CD4-positive, alpha-beta T cell treated with Interleukin-15 for 4 hours (primary cell): ENCODE measurements at places on chromosomes 1 and 21.

DNA sequence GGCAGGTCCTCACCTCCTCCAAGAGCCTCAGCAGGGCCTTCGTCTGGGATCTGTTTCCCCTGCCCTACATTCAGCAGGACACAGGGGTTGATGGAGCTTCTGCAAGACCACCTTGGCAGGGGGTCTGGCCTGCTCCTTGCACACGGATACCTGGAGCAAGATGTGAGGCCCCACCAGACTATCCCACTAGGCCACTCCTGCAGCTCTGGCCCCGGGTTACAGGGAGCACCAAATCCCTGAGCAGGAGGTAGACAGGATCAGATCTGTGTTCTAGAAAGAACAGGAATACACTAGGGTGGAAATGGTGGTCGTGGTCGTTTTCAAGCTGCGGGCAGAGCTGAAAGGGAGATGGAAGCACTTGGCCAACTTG is 33.5 kb downstream of the EPHX1 start:
- no peak for DNase-seq

GRCh38 chr1:227318016-227318852 is at the start of gene CDC42BPA:
Gene CDC42BPA, minus strand, starts transcription at chr1:227318492. Its CDS starts 1,310 bp downstream, at chr1:227317182.
- DNase-seq: no peak

GRCh38 chr1:89271341-89272015 is 1.2 kb downstream of the GBP5 start:
- peak; percentile 42 for DNase-seq

DNA sequence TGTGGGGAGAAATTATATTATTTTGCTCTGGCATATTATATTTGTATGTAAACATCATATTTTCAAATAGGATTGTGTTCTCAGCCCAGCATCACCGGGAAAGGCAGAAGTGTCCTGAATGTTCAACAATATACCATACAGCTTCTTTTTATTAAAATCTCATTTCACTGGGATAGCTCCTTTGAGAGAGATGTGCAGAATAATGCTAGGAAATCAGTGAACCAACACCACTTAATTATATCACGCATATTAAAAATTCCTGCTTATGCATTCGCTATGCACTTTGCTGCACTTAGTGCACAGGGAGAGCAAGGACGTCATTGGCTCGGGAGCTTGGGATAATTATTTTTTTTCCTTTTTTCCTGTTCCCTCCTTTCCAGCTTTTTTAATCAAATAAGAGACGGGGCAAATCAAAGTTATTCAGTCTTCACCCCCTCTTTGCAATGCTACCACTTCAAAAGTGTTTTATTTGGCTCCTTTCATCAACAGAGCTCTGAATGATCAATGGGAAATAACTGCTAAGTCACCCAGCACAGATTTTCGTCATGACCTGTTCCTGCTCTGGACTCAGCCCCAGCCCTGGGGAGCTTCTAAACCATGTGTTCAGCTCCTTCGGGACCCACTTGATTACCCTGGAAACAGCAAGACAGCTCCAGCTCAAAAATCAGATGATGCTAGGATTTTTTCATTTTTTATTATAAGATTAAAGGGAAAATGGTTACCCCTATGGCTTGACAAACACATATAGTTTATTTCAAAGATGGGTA is 165.5 kb upstream of the DUSP10 start:
- DNase-seq: no peak

DNA sequence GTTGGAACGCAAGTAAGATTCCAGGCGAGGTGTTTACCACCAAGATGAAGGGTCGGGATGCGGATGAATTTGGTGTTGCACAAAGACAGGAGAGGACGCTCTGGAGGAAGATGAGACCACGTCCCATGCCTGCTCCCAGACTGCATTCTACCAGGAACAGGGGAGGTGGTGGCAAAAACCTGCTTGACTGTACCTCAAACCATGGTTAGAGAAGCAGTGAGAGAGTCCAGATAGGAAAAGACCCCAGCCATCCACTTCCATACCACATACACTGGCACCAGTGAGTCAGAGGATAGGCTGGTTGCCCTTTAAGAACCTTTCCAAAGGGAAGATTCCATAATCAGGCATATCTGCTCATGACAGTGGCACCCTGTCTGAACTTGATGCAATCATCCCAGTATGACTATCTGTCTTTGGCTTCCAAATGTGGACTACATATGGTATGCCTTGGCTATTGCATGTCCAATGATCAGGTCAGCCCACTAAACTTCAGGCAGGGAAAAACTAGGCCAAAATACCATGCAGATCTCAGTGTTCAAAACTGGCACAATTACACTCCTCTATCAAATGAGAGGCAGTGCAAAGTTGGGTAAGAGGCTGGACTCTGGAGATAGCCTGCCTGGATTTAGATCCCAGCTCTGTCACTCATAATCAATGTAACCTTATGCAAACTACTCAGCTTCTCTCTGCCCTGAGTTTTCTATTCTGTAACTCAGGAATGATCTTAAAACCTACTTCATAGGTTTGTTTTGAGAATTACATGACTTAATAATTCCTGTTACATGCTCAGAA is 20.6 kb downstream of the NPR1 start:
- DNase-seq: no peak

- no peak for DNase-seq
Measured at GRCh38 chr1:226482196-226482595, 66.4 kb upstream of the STUM start.

DNA sequence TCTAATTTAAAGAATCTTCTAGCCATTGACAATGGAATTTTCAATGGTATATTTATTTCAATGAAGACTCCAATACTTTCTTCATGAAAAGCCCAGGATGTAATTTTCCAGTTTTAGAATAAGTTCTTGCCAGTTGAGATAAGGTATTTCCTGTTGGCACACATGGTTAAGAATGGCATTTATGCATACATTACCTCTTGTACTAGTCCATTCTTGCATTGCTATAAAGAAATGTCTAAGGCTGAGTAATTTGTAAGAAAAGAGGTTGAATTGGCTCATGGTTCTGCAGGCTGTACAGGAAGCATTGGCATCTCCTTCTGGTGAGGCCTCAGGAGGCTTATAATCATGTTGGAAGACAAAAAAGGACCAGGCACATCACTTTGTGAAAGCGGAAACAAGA is 1179.6 kb downstream of the AMY1C start:
- DNase-seq: no peak

- no peak for DNase-seq
Measured at GRCh38 chr1:17653728-17654351, 101.3 kb upstream of the ACTL8 start.

- DNase-seq: no peak
Measured at GRCh38 chr1:7109901-7110300, 324.6 kb downstream of the CAMTA1 start.

DNA sequence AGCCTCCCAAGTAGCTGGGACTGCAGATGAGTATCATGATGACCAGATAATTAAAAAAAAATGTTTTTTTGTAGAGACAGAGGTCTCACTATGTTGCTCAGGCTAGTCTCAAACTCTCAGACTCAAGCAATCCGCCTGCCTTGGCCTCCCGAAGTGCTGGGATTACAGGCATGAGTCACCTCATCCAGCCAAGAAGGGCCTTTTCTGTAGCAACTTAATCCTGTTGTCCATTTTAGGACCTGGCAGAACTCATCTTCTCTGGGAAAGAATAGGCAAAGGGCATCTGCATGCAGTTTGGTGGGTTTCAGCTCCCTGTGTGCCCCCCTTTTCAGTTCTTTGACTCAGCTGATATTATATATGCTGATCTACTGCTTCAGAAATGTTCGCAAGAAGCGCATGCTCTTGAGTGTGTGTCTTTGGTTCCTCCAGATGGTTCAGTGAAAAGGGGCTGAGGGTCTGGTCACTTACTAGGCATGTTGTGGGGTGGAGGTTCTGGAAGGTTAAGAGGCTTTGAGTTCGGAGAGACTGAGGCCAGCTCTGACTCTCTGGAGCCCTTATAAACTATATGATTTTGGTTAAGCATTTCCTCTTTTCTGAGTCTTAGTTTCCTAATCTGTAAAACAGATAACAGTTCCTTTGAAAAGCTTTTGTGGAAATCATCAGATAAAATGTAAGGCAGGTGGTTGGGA is 19.4 kb upstream of the SRSF4 start:
- DNase-seq: no peak

DNA sequence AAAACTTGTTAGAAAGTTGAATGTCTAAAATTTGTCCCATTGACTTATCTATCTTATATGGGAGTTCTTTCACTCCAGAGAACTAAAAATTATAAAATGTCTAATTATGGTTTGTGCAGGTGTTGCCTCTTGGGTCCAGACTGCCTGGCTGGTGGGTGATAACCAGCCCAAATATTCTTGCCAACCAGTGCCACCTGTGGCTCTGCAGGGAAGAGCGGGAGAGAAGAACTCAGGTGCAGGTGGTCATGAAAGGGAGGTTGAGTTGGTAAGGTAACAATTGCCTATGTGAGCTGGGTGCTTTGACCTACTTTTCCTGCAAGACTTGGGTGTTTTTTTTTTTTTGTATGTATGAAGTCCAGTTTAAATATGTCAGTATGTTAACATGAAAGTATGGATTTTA is 10.2 kb downstream of the RPS6KC1 start:
- DNase-seq: no peak

DNA sequence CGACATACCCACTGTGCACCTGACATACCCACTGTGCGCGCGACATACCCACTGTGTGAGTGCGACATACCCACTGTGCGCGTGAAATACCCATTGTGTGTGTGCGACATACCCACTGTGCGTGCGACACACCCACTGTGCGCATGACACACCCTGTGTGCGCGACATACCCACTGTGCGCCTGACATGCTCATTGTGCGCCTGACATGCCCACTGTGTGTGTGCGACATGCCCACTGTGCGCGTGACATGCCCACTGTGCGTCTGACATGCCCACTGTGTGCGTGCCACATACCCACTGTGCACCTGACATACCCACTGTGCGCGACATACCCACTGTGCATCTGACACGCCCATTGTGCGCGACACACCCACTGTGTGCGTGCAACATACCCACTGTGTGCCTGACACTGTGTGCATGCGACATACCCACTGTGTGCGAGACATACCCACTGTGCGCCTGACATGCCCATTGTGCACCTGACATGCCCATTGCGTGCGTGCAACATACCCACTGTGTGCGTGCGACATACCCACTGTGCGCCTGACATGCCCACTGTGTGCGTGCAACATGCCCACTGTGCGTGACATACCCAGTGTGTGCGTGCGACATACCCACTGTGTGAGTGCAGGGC is 2.5 kb upstream of the RRP1 start:
- no peak for DNase-seq

GRCh38 chr1:196584696-196585095 is 23.5 kb downstream of the KCNT2 start:
- no peak for DNase-seq

DNA sequence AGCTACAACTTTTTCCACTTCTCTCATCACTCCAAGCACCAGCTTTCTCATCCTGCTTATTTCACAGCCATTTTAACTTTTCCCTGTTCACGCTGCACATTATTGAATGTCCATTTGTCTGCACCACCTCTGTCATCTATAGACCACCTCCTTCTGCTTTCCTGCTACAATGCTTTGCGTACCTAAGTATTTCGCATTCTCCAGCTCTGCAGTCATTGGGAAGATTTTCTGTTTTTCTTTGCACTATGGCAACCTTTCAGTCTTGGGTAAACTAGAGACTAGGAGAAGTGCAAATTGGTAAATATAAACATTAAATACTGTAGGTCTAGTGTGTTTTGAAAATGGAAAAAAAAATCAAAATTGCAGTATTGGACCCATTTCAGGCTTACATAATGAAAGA is 835 bp downstream of the CCDC30 start:
- no peak for DNase-seq

DNA sequence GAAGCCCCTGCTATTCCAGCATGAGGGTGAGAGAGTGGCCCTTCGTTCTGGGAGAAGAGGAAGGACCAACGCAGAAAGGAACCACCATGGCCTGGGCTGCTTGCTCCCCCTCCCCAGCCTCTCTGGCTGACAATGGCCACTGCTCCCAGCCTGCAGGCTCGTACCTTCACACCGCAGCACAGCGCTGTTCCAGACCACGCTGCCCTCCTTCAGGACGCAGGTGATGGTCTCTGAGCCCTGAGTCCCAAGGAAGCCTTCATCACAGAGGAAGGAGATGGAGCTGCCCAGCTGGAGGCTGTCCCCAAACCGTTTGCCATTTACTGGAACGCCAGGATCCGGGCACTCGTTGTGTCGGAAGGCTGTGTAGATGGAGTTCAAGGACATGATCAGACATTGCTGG is 124.9 kb upstream of the HMGB4 start:
- DNase-seq: no peak

- no peak for DNase-seq
Measured at GRCh38 chr1:209775678-209776077, 8.7 kb downstream of the C1orf74 start.

DNA sequence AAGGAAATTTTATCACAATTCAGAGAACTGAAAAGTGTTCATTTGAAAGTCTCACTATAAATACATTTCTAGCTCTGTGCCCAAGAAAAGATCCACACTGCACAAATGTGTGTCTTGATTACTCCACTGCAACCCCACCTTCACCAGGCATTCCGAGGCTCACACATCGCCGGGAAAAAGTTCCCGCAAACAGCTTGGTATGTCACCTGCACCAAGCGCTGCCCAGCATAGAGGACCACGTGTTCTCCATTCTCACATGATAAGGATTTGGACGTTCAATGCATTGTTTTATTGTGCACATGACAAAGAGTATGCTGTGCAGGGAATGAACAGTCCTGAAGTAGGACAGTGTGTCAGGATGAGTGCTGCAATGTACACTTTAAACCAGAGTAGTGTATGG is 70.1 kb downstream of the ERG start:
- DNase-seq: no peak

DNA sequence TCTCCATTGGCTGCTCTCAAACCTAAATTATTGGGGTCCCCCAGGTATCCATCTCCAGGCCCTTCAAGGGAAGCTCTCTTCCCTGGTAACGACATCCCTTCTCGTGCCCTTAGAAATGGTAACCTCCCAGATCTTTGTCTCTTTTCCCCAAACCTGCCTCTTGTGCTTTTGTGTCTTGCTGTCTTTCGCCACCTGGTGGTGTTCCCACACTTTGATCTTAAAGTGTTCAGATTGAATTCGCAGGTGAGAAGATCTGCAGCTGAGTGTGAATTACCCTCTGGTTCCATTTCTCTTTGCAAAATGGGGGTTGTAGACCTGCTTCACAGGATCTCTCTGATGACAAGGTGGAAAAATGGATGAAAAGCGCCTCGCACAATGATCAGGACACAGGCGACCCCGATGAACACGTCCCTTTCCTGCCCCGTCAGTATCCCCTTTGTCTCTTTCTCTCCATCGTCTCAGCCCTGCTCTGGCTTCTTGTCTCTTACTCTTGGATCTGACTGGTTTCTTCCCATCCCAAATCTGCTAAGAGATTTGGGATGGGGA is 53.1 kb downstream of the DOP1B start:
- DNase-seq: peak; percentile 53

- DNase-seq: no peak
Measured at GRCh38 chr1:10155087-10155712, 55.2 kb upstream of the KIF1B start.

- DNase-seq: no peak
Measured at GRCh38 chr1:222652676-222653075, 34.8 kb downstream of the MIA3 start.
